ENCODE measurements at places on chromosomes 16 and 17.

- DNase-seq = no peak
These were observed 5.2 kb upstream of the AATF start for GRCh38 chr17:36943250-36944191.

DNA sequence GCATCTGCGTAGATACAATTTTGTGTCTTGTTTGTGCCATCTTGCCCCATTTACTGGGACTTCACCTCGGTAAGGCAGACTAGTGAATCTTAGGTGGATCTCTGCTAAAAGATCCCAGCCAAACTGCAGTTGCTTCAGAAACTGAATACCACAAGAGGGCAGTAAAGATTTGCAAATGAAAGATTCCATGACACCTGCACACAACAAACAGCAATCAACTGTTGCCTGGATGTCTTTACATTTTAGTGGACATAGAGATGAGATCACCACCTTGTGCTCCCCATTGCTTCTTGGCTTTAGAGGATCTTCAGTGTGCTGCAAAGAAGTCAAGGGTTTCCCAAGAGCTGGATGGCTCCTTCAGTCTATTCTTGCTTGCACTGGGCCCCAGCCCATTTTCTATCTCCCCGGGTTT lies 119.2 kb upstream of the CACNG5 start:
- DNase-seq = no peak

DNA sequence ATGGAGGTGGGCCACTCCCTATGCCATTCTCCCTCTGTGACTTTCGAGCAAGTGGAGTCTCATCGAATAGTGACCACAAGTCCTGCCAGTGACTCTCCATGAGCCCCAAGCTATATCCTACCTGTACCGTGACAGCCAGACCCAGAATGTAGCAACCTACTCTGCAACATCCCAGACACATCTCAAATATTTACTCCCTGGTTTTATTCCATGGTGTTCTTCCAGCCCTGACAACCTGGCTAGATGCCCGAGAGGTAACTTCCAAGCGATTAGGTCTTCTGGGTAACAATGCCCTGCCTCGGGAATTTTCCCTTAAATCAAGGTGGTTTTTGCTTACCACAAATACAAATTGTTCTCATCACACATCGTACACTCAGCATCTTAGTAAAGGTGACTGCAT lies 211.7 kb downstream of the ZFHX3 start:
- DNase-seq = no peak

DNA sequence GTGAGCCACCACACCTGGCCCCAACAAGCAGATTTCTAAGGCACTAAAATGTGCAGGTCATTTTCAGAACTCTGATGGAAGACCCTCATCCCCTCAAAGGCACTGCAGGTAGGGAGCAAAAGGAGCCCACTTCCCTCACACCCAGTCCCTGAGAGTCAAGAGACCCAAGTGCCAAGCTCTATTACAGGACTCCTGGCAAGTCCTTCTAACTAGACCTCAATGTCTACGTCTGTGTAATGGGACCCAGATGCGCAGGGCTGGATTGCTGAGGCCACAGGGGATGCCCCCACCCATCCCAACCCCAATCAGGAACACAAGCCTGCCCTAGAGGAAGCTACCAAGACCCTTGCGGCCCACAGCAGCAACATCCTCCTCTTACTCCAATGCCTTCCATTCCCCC lies 2.7 kb downstream of the PLLP start:
- no peak for DNase-seq

- DNase-seq = no peak
These were observed 26.2 kb upstream of the RFFL start for GRCh38 chr17:35089586-35090296.

- no peak for DNase-seq
These were observed 545.3 kb upstream of the SALL1 start for GRCh38 chr16:51696376-51696775.

GRCh38 chr17:81037798-81038733 lies 3.1 kb downstream of the BAIAP2 start:
- no peak for DNase-seq

GRCh38 chr17:29710891-29711418 lies 88.2 kb upstream of the CORO6 start:
- no peak for DNase-seq

DNA sequence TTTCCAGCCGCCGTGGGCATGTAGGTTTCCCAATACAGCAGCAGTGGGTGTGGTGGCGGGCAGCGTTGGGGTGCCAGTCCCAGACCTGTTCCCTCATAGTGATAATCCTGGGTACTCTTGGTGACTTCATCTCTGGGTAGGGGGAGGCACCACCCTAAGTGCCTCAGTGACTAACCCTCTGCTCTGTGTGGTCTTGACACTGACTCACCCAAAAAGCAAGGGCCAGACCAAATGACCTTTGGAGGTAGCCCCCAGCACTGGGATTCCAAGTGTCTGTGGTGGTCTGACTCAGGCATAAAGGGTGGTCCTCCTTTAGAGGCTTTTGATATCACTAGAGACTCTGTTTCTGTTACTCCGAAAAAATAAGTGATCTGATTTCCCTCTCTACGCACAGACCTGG lies 908 bp downstream of the CALB2 start:
- no peak for DNase-seq

DNA sequence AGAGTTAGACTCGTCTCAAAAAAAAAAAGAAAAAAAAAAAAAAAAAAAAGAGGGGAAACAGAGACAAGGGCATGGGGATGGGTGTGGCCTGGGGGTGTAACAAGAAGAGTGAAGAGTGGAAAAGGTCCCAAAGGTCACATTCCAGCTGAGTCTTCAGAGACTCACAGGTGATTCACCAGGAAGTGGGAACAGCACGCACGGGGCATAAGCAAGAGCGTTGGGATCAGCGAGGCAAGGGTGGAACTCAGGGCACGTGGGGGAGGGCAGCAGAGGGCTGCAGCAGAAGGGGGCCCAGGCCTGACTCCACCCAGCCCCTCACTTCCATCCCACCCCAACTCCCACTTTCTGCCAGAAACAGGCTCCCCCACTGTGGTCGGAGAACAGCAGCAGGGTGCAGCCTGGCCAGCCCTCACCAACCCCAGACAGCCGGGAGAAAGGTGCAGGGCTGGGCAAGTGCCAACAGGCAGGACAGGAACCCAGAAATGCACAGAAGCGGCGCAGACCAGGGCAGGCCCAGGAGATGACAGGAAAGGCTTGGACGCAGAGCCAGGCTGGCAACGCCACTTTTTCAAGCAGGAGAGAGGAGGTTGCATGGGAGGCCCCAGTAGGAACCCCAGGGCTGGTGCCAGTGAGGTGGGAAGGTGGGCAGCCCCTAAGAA lies 3.3 kb downstream of the MEAK7 start:
- no peak for DNase-seq
